ENCODE measurements at places on chromosomes 1 and 21. TPM values are rescaled to one million over a fixed set of nuclear protein-coding genes. Genes with fewer than 3 reads are reported as not detected.

VPS13D gene
- 63.3 TPM for total RNA-seq

VHLL gene
- not detected for total RNA-seq

HSD11B1 gene
- total RNA-seq, result 4.6 TPM

AADACL3 gene
- not detected for total RNA-seq

RGSL1 gene
- not detected for total RNA-seq

RCC2 gene
- 11.3 TPM for total RNA-seq

TMEM200B gene
- 2.3 TPM for total RNA-seq

DYNLT5 gene
- total RNA-seq, result 4.6 TPM

GRCh38 chr1:67316180-67316902, 8.7 kb downstream of the IL12RB2 start:
- DNase-seq, result no peak

DNA sequence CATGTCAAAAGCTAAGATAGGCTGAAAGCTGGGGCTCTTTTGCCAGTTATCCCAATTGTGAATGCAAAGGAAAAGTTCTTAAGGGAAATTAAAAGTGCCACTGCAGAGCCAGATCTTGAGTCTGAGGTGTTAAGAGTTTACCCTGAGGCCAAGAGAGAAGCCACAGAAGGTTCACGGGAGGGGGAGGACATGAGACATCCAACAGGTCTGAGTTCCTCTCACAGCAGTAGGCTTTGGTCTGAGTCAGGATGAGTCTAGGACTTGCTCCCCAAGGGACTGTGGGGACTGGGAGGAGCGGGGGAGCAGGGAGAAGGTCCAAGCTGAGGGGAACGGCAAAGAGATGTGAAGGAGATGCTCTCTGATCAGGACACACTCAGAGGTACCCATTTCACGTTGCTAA, 411.2 kb upstream of the CAMK1G start:
- no peak for DNase-seq

DNA sequence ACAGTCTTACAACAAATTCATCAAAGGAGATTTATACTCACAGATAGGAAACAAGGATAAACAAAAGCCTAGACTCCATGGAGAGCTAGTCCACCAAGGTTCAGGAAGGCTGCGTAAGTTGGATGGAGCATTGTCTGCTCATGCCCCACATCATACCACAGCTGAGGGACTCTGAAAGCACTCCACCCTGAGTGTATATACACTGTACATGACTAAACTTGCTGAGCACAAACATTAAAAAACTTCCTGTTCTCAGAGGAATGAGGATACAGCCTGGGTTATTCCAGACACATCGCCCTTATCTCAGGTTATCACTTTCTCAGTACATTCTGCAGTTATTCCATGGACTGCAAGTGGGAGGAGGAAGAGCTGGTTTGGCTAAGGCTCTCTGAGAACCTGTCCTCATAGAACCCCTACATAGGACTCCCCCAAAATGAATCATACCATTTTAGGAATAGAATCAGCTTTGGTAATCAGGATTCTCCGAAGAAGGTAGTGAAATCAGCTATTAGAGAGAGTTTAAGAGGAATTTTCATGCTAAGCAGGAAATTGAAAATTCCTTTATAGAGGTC, 58.0 kb upstream of the PRMT6 start:
- no peak for DNase-seq

- DNase-seq, result no peak
Measured at GRCh38 chr1:223513309-223513708, 120.1 kb downstream of the CCDC185 start.

DNA sequence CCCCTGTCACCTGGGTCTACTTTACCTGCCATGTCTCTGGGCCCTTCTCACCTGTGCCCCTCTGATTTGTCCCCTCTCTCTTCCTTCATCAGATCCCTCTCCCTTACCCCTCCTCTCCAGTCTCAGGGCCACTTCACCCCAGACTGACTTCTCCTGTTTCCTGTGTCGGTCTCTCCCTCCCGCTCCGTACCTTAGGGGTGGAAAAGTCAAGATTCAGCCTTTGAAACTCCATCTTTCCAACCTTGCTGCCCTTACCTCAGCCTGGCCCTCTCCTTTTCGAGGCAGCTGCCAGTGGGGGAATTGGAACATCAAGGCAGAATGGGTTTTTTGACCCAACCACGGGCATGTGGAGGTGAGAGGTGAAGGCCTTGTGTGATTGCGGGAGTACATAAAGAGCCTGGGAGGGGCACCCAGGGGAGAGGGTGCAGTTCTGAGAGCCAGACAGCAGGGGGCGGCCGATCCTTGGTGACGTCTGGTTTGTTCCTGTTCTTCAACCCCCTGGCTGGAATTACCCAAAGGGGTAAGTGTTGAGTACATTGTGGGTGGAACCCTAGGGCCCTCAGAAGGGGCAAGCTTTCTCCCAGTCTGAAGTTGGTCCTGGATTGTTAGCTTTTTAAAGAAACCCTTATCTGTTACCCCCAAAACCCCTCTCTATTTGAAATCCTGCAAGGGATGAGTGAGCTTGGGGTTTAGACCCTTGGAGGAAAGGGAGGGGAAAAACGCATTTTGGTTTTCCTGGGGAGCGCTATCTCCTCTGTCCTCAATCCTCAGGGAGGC, 12.3 kb upstream of the DMBX1 start:
- DNase-seq, result peak; percentile 83

DNA sequence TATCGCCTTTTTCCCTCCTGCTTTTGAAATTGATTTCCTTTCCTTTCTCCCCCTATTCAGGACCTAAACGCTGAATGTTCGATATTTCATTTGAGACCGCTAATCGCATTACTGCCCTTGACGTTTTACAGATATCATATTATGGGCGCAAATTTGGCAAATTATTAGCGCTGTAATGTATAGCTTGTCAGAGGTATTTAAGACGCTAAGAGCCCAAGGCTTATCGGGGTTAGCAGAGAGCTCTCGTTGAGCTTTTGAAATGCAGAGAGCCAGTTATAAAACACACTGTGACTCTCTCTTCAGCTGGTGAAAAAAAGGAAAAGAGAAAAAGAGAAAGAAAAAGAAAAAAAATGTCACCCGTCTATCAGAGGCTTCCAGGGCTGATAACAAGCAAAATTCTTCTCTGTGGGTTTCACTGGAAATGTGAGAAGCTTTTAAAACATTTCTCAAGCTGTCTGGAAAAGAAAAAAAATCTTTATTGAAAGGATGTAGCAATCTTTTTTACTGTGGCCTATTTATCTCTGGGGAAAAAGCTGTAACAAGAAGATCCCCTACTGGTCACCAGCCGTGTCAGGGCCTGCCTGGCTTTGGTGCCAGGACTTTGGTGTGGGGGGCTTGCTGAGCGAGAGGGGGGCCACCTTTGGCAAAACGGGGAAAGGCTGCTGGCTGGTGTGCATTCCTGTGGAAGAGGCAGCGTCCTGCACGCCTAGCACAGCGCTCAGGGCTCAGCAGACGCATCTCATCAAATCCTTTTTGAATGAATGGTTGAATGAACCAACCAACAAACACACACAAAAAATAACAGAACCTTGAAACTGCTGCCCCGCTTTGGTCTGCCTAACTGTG, 119.8 kb downstream of the RNF220 start:
- DNase-seq, result no peak

DNA sequence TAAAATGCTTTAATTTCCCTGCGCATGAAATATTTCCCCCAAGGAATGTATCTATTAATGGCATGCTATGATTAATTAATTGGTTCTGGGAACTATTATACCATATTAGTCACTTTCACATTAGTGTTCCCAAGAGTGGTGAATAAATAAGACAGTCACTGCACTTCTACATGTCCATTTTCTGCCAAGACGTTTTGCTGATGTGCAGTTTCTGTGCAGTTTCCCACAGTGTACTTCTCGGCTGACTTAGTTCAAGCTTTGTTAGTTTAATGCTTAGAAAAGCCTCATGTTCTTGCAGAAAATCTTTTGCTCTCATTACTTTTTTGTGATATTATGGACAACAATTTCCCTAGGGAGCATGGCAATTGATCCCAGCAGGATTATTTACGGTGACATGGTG, 1014.5 kb downstream of the BRINP3 start:
- DNase-seq, result no peak

- no peak for DNase-seq
Measured at GRCh38 chr1:208803011-208803811, 559.0 kb upstream of the PLXNA2 start.

DNA sequence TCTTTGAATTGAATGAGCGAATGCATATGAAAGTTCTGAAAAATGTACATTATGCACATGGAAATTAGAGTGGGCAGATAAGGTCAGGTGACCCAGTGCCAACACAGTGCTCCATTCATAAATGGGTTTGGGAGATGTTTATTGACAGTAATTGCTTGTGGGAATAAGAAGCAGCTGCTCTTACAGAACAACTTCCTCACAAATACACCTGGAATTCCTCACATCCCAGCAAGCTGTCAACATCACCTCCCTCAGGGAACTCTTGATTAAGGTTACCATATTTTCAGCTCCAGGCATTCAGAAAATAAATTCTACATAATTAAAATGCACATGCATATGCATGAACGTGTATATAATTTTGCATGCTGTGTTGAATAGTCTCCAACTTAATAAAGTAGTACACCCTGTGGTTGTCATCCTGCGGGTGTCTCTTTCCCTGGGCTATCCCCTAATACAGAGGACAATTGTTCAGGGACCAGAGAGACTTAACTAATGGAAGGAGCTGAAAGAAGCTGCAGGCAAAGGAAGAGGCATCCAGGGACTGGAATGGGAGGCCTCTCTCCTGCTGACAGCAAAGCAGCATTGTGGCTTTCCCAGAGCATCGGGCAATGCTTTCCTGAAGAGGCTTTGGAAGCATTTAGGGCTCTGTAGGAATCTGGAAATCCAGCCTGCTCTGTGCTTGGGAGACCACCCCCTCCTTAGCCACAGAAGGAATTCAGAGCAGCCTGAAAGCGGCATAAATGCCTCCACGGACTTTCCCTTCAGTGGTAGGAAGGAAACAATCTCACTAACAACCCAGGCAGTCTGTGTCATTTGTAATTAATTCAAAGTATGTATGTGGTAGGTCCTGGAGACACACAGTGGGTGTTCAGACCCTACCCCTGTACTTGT, 55.2 kb upstream of the GNG12 start:
- DNase-seq, result no peak

GRCh38 chr21:45768011-45768739, 124.7 kb downstream of the PCBP3 start:
- DNase-seq, result no peak

- no peak for DNase-seq
Measured at GRCh38 chr1:153340356-153340755, 8.3 kb downstream of the PGLYRP4 start.

DNA sequence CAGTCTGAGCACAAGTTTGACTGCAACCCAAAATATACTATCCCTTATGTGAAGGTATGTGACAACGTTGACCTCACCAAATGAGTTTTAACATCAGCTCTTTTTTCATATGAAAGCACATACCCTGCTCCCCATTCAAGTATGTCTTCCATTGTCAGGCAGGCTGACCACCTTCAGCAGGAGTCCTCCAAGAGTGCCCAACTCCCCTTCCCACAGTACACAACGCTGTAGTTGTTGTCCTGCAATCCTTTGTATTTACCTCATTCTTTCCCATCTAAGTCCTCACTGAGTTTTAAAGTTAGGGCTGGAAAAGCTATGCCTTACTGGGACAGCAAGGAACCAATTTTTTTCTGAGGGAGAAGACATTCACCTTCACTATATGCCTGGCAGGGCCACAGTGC, 14.7 kb downstream of the SFPQ start:
- no peak for DNase-seq

DNA sequence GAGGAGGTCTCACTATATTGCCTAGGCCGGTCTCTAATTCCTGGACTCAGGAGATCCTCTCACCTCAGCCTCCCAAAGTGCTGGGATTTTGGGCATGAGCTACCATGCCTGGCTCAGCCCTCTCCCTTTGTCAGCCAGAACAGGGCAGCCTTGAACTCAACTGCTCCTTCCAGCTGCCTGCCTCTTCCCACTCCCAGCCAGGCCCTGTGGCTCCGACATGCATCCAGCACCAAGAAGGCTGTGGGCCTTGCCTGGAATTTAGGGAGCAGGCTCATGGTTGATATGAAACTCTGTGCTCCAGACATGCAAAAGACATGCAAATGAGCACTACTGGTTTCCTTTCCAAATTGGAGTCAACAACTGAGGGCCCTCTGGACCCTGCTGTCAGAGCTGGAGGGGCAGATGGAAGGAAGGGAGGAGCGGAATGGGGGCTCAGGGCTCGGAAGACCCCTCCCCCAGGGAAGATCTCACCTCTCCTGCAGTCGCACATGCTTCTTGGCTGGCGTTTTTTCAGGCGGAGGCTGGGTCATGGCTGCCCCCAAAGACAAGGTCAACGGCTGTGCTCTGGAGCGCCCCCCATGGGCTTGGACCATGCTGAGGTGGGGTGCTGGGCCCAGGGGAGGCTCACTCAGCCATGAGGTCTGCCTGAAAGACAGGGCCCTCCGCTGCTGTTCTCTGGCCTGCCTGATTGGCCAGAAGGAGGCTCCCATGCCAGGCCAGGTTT, 1.4 kb downstream of the PTPN7 start:
- DNase-seq, result no peak

GRCh38 chr1:3914331-3914851, 14.3 kb upstream of the C1orf174 start:
- no peak for DNase-seq

- no peak for DNase-seq
Measured at GRCh38 chr21:31236528-31236927, 107.5 kb downstream of the TIAM1 start.

- DNase-seq, result no peak
Measured at GRCh38 chr1:191690931-191691330, 467.3 kb upstream of the RGS18 start.

GRCh38 chr21:43976661-43977060, 35.4 kb upstream of the TRAPPC10 start:
- no peak for DNase-seq

GRCh38 chr1:5831600-5832335, 160.5 kb downstream of the NPHP4 start:
- no peak for DNase-seq

DNA sequence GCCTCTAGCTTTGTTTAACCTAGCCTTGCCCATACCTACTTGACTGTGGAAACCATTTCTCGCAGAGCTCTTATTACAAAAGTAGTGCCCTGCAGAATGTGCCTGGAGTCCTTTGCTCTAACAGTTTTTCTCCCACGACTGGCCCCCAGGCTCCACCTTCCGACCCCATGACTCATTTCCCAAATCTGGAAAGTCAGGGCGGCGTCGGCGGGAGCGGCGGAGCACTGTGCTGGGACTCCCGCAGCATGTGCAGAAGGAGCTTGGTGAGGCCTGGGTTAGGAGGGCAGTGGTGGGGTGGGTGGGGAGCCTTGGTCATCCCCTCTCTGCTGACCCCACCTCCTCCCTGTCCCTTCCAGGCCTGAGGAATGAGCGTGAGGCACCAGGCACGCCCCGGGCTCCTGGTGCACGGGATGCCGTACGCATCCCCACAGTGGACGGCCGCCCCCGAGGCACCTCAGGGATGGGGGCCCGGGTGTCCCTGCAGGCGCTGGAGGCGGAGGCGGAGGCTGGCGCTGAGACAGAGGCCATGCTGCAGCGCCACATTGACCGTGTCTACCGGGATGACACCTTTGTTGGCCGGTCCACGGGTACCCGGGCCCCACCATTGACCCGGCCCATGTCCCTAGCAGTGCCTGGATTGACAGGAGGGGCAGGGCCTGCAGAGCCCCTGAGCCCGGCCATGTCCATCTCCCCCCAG, 47.5 kb downstream of the YARS1 start:
- no peak for DNase-seq

- peak; percentile 56 for DNase-seq
Measured at GRCh38 chr1:17274186-17275170, 25.6 kb downstream of the PADI3 start.

- DNase-seq, result no peak
Measured at GRCh38 chr1:55396381-55396891, 181.3 kb upstream of the USP24 start.

- DNase-seq, result no peak
Measured at GRCh38 chr1:95122151-95122697, 5.1 kb downstream of the TLCD4 start.

- DNase-seq, result no peak
Measured at GRCh38 chr1:42372796-42373195, 7.8 kb upstream of the RIMKLA start.

Measured in Right ventricle myocardium superior (tissue), 1 donor.